ENCODE measurements at places on chromosomes 2 and 18. TPM values are rescaled to one million over a fixed set of nuclear protein-coding genes. Genes with fewer than 3 reads are reported as not detected.

Gene TFCP2L1
- total RNA-seq: 0.17 TPM

Gene MRO
- total RNA-seq: 4.0 TPM

Gene CD226
- 0.92 TPM for total RNA-seq

DNA sequence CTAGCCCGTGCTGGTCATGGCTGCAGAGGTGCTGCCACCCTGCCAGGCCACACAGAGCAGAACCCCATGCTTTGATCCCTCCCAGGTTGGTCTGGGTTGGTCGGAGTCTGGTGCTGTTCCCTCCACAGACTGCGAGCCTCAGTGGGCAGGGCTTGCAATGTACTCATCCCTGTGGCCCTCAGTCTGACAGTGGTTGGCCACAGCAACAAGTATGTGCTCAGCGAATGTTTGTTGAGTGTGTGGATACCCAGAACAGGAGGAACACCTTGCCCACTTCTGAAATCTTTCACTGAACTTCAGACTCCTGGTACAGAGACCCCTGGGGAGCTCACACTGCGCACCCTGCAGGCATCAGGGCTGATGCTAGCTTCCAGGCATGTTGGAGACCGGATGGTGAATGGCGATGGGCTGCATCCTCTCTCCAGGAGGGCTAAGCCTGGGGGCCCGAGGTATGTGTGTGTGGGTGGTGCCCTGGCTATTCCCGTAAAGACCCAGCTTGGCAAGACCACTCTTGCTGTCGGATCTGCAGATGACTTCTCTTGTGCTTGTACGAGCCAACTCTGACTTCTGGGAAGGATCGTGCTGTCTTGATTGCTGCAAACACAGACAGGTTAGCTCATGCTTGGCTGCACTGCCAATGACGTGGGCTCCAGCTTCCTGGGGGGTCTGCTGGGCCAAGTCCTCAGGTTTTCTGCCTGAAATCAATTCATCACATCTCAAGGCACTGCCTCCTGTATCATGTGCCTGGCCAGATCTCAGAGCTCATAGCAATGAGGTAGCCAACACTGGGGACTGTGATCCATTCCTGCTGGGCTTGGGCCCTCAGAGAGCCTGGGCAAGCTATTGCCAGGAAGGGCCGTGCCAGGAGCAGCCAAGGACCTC lies 43.7 kb downstream of the RHOB start:
- peak; percentile 60 for DNase-seq

DNA sequence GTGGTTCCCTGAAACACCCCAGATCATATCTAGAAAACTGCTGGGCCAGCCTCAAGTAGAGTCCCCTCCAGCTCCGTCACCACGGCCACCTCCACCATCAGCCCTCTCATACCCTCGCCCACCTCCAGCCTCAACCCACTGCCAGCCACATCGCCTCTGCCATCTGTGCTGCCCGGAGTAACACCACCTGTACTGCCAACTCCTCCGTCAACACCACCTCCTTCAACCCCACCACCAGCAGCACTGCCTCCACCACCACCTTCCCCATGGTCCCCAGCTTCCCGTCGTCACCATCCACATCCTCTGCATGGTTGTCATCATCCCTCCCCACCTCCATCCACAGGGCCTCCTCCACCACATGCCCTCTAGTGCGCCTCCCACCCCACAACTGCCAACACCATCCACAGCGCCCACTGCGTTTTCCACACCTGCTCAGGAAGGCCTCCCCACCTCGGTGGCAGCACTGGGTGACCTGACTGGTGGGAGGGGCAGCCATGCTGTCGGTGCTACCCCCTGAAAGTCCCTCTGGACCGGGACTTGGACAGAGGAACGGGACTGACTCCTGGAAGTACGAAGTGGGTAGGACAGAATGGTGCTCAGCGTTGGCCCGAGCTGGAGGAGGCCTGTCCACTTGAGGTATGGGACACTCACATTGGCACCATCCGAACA lies 1.6 kb downstream of the SNED1 start:
- no peak for DNase-seq

GRCh38 chr18:43648002-43648401 lies 370.7 kb upstream of the SYT4 start:
- no peak for DNase-seq

GRCh38 chr18:79208906-79209305 lies 139.7 kb downstream of the ATP9B start:
- peak; percentile 62 for DNase-seq
